Large intestine (tissue), 12 donors: ENCODE measurements at places on chromosomes 6 and 20. TPM values are rescaled to one million over a fixed set of nuclear protein-coding genes. Genes with fewer than 3 reads are reported as not detected.

OPRL1 gene
- 0.81 TPM for polyA plus RNA-seq

MOG gene
- 0.04 TPM for polyA plus RNA-seq

DNA sequence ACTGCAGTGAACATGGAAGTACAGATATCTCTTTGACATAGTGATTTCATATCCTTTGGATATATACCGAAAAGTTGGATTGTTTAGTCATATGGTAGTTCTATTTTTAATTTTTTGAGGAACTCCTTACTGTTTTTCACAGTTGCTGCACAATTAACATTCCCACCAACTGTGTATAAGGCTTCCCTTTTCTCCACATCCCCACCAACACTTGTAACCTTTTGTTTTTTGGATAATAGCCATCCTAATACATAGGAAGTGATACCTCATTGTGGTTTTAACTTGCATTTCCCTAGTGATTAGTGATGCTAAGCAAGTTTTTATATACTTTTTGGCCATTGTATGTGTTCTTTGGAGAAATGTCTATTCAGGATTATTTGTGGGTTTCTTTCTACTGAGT is 45.1 kb upstream of the TENT5A start:
- no peak overlapping the region for H3K4me3 ChIP-seq
- H3K36me3 ChIP-seq: no peaks in the 10 kb centered on the region
- H3K27me3 ChIP-seq: no peaks in the 10 kb centered on the region

- H3K27ac ChIP-seq: no peak overlapping the region
- no peak overlapping the region for H3K4me3 ChIP-seq
- H3K36me3 ChIP-seq: no peaks in the 10 kb centered on the region
- no peaks in the 10 kb centered on the region for H3K27me3 ChIP-seq
Measured at GRCh38 chr20:60509407-60509806, 551.2 kb downstream of the CDH26 start.

DNA sequence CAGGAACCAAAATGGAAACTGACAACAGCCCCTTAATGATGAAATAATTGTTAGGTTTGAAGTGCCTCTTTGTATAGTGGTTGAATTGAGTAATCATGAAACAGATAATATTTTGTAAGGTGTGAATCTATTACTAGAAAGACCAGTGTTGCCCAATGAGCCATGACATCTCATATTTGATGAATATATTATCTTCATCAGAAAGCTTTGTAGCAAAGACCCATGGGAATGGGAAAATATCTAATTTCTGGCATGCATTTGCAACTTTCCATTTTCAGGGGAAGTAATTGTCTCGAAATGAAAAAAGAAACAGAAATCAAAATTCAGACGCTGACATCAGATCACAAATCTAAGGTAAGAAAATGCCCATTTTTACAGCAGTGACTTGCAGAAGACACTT is 57.3 kb upstream of the LAMP5 start:
- H3K4me3 ChIP-seq: no peak overlapping the region
- no peak overlapping the region for H3K27ac ChIP-seq
- no peaks in the 10 kb centered on the region for H3K27me3 ChIP-seq
- no peaks in the 10 kb centered on the region for H3K4me1 ChIP-seq

DNA sequence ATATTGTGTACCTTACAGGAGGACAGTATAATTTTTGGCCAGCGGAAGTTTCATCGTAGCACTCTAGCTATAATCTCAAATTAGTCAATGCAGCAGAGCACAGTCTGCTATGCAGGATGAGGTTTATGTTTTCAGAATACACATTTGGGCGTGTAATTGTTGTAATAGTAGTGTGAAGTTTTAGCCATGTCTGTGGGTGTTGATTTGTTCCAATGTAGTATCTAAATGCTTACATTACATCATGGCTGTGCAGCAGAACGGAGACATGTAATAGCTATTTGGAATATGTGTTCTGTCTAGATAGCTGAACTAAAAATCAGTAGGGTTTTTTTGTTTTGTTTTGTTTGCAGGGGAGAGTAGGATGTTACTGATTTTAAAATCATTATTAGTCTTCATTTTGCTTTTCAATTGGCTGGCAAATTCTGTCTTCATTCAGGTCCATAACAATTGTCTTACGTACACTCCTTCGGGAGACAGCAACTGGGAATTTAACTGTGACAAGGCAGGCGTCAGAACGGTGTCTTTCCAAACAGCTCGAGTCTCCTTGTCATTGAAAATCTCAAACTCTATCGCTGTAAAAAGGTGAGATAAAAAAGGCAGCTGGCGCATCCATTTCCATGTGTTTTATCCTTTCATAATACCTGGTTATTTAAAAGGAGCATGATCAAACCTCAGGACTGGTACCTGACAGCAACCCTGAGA is 65.1 kb upstream of the CDH4 start:
- H3K4me3 ChIP-seq: no peak overlapping the region
- no peak for DNase-seq
- peaks cover 7% of the 10 kb centered on the region for H3K4me1 ChIP-seq
- no peaks in the 10 kb centered on the region for H3K36me3 ChIP-seq
- no peaks in the 10 kb centered on the region for H3K27me3 ChIP-seq
- H3K27ac ChIP-seq: peak overlapping the region; percentile 30

- H3K4me3 ChIP-seq: no peak overlapping the region
- H3K27ac ChIP-seq: no peak overlapping the region
- H3K4me1 ChIP-seq: no peaks in the 10 kb centered on the region
- H3K36me3 ChIP-seq: no peaks in the 10 kb centered on the region
Measured at GRCh38 chr20:46199198-46199597, 81.1 kb downstream of the CD40 start.

DNA sequence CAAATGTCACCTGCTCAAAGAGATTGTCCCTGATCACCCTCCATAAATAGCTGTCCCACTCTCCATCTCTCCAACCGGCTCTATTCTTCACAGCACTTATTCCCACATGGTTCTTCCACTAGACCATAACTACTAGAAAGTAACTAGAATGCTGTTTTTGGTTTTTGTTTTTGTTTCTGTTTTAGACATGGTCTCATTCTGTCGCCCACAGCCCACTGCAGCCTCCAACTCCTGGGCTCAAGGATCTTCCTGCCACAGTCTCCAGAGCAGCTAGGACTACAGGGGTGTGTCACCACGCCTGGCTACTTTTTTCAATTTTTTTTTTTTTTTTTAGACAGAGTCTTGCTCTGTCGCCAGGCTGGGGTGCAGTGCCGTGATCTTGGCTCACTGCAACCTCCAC is 12.2 kb downstream of the MMP24 start:
- no peaks in the 10 kb centered on the region for H3K4me1 ChIP-seq
- H3K36me3 ChIP-seq: peaks cover 4% of the 10 kb centered on the region
- H3K4me3 ChIP-seq: no peak overlapping the region

GRCh38 chr6:141199074-141199473 is 933.7 kb upstream of the GJE1 start:
- H3K4me1 ChIP-seq: no peaks in the 10 kb centered on the region
- no peaks in the 10 kb centered on the region for H3K27me3 ChIP-seq
- no peak overlapping the region for H3K4me3 ChIP-seq
- no peak overlapping the region for H3K27ac ChIP-seq
